Activated CD4-positive, alpha-beta T cell treated with anti-CD3 and anti-CD28 coated beads, Interleukin-2, Interleukin-4, amounts not matched to agents 100 ng/mL and 50 ng/mL, durations not matched to agents 16 hours and 8 hours (primary cell): ENCODE measurements at places on chromosomes 11 and 22.

- no peak for DNase-seq
These were observed 8.0 kb downstream of the APBB1 start for GRCh38 chr11:6410695-6411430.

DNA sequence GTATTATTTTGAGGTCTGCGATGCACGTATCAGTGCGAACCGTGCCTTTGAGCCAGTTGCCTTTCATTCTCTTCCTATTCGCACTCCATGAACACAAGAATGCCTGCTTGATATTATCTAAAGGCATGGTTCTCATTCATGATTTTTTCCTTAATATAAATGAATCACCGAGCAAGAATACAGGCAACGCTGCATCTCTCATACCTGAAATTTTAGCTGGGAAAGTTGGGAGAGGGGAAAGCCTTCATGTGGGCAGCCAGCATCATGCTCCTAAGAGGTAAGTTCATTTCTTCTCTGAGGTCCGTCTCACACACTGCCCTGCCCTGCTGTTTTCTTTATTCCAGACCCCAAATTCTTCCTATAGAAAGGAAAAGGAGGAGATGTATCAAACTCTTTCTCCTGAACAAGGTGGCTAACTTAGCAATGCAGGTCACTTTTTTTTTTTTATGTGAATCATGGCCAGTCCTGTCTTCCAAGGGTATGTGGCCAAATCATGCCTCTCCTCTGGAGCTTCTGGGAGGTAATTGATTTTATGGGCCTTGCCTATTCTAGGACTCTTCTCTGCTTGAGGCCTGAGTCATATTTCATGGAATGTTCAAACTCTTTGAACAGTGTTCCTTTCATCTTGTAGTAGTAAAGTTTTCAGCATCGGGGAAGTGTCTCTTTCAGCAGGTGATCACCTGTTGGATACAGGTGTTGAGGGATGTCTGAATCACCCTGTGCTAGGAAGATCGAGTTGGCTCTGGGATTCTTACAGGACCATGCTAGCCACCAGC is 3.2 kb downstream of the GLB1L2 start:
- DNase-seq: no peak

- no peak for DNase-seq
These were observed 13.1 kb upstream of the MFRP start for GRCh38 chr11:119359365-119360214.

GRCh38 chr22:32725369-32725988 is 76.0 kb upstream of the TIMP3 start:
- no peak for DNase-seq

DNA sequence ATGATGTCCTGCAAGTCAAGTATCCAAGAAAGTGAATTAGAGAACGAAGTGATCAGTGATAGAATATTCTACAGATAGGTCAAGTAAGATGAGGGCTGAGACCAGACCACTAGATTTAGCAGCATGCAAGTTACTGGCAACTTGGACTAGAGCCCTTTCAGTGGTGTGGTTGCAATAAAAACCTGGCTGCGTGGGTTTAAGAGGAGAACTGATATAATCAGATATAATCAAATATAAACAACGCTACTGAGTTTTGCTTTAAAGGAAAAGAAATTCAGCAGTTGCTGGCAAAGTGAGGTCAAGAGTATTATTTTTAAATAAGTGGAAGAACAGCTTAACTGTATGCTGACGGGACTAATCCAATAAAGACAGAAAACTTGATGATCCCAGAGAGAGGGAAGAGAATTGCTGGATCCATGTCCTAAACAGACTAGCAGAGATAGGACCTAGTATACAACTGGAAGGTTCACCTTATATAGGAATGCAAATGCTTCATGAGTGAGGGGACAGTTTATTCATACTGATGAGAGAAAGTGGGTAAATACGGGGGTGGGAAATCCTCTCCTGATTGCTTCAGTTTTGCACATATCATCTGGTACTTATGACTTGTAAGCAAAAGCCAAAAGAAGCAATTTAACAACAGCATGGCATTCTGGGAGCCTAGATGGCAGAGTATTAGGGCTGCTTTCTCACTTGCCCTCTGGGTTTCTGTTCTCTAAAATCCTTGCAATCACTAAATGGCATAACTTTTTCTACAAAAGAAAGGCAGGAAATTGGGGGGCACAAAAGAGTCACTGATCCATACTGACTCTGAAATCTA is 146.2 kb downstream of the RBFOX2 start:
- DNase-seq: no peak

GRCh38 chr11:76257074-76257719 is 50.9 kb upstream of the WNT11 start:
- DNase-seq: no peak

GRCh38 chr22:46103664-46104063 is 46.7 kb upstream of the PPARA start:
- no peak for DNase-seq

GRCh38 chr11:120196826-120197225 is 14.0 kb upstream of the OAF start:
- no peak for DNase-seq

DNA sequence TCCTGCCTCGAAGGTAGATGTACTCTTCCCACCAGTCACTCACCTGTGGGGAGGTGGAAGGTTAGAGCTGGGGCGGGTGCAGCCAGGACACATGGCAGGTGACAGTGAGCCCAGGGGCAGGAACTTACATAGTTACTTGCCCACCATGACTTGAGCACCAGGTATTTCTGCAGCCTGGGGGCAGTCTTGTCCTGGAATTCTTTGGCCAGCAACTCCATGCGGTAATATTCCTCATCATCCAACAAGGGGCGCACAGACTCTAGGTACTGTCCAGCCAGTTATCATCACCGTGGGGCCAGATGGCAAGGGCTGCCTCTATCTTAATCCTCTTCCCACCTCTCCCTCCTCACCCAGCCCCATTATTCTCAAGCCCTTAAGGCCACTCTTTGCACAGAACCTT is 2.2 kb downstream of the CPT1B start:
- no peak for DNase-seq

DNA sequence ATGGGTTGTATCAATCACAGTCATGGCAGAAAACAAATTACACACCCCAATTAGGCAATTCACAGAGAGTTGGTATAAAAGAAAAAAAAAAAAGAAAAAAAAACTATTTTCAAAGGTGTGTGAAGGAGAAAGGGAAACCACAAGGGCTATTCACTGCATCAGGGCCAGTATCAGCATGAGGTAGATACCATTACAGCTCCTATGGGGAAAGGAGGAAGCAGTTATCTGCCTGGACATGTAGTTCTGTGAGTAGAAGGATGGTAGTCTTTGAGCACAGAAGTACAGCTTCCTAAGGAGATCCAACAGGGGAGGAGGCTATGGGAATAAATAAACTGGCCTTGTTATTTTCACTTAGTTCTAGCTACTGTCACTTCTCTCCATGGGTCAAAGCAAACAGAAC is 746.1 kb downstream of the LUZP2 start:
- DNase-seq: no peak

DNA sequence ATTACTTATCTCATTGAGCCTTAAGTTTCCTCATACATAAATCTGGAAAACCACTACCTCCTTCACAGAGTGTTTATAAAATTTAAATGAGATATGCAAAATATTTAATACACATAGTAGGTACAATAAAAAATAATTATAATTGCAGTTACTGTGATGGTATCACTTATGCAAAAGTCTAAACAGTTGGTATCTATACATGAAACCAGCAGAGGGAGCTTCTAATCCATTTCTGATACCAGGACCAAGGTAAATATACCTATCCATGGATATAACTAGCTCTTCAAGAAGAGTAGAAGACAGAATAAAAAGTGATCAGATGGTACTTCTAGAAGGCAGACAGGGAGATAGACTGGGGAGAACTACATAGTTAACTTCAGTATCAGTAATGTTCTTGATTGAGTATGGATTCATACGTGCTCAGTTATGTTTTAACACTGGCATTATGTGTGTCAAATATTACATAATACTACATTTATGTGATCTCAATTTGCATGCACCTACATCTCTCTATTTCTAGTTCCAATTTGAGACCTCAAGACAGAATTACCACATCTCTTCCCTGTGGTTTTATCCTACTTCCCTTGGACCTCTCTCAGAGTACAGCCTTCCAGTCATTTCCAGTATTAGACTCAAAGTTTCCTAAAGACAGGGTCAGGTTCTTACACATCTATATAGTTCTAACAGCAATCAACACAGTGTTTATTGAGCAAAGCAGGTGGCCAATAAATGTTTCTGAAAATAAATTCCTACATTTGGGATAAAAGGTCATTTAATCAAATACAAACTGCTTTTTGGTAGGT is 13.7 kb upstream of the TSG101 start:
- DNase-seq: peak; percentile 51

DNA sequence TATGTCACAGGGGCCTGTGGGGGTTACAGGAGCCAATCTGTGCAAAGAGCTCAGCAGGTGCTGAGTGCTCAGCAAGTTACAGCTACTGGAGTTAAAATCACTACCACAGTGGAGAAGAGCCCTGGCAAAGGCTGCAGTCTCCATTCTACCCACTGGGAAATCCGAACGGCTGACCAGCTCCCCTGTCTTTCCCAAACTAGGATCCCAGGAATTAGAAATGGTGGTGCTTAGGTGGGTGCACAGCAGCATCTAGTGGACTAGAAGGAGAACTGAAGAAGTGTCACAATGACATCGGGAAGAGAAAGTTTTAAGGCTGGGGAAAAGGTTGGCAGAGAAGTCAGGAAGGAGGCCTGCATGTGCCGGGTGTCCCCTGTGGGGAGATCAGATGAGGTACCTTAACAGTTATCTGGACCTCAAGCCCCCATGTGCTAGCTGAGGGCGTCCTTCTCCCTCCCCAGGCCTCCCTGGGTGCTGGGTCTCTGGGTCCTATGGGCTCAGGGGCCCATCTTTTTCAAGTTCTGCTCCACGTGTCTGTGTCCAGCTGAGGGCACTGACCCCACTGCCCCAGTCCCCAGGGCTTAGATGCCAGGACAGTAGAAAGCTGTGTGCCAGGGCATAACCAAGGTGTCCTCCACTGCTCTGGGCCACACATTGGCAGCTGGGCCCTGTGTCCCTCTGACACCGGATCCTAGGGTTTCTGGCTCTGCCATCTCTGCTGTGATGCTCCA is 1.9 kb downstream of the PIWIL3 start:
- DNase-seq: no peak

- peak; percentile 51 for DNase-seq
These were observed 5.8 kb upstream of the MIEF1 start for GRCh38 chr22:39496131-39496838.

DNA sequence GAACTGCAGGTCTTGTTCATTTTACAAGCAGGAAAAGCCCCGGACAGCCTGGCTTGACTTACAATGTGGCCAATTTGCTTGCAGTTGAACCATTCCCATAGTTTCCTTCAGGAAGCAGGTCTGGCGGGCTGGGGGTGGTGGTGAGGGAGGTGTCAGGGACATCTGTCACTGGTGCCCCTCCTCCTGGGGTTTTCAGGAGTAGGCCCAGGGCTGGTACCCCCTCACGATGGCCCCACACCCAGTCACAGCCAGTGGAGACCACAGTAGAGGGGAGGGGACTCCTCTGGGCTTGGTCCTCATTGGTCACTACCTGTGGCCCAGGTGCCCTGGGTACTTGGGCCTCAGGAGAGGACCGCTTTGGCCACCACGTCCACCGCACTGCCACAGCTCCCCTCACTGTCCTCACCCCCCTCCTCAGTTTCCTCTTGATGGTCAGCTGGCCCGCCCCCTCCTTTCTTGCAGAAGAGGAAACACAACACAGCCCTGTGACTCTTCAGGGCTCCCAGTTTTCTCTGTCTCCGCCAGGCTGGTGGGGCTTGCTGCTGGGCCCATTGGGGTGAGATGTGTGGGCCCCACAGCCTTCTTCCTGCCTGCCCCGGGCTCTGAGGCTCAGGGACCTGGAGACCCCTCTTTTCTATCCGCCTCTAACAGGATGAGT is 39.8 kb upstream of the SHISAL1 start:
- DNase-seq: no peak

GRCh38 chr11:78187366-78188285 is 800 bp downstream of the KCTD21 start:
- DNase-seq: no peak

GRCh38 chr11:107706531-107706930 is 5.3 kb downstream of the SLN start:
- no peak for DNase-seq

DNA sequence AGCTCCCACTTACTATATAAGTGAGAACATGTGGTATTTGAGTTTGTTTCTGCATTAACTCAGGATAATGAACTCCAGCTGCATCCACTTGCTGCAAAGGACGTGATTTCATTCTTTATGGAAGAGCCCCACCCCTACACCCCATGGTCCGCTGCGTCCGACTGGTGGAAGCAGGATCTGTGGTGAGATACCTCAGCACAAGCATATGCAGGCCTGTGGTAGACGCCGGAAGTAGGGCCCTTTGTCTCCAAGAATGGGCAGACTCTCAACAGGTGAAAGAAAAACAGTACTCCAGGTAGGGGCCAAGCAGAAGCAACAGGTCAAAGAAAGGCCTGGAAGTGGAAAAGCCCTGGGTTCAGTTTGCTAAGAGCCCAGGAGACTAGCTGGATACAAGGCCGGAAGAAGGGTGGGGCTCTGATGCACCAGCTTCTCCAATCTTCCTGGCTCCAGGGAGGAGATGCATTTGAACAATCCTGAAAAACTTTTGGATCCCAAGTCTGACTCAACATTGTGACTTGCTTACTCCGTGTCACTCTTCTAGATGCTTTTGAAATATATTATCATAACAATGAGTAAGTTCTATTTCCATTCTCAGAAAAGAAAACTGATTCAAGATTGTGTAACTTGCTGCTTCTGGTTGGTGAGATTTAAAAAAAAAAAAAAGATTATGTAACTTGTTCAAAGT is 30.4 kb downstream of the NEAT1 start:
- DNase-seq: no peak

GRCh38 chr22:48892578-48893287 is 934.9 kb downstream of the BRD1 start:
- DNase-seq: no peak

DNA sequence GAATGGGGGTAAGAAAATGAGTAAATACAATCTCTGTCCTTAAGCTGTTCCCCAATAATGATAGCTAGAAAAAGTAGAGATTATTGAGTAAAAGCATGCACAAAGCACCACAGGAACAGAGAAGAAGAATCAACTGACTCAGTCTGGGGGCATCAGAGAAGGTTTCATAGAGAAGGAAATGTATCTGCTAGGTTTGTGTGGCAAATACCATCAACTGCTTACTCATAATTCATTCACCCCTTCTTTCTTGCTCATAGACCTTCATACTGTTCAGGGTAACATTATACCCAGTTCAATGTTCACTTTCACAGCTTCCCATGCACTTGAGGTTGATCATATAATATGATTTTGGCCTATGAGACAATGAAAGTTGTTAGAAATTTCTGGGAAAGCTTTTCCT is 85.2 kb upstream of the SCUBE2 start:
- no peak for DNase-seq

DNA sequence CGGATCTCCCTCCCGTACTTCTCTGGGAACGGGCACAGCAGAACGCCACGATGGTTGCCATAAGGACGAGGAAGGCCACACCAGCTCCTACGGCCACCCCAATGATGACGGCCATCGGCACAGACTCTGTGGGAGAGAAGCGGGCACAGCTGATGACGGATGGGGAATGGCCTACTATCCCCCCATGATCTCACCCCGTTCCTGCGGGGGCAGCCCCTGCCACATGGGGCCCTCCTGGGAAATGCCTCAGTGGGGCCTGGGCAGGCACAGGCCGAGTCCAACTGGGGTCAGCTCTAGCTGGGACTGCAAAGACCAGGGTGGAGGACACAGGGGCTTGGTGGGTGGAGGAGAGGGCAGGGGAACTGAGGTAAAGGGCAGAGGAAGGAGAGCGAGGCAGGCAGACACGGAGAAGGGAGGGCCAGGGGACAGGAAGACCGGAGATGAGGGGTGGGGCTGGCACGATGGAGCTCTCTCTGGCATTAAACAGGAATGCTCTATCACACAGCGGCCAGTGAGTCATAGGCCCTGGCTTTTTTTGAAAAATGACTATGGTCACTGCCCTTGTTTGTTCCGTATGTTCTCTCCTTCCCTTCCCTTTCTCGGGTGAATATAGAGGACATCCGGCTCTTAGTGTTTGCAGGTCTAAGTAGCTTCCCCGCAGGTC is 76.0 kb downstream of the ST3GAL4 start:
- DNase-seq: no peak
